Mesenteric fat pad (tissue), 1 donor: ENCODE measurements at places on chromosomes 12 and 14. TPM values are rescaled to one million over a fixed set of nuclear protein-coding genes. Genes with fewer than 3 reads are reported as not detected.

The MMP14 gene
- 273 TPM for total RNA-seq

The OR10G3 gene
- total RNA-seq: not detected

The LMO3 gene
- total RNA-seq: 61.2 TPM

The PLEKHG7 gene
- total RNA-seq: not detected

The TAS2R46 gene
- 1.8 TPM for total RNA-seq
